Head of caudate nucleus (tissue), 42 donors: ENCODE measurements at places on chromosomes 6 and 20.

DNA sequence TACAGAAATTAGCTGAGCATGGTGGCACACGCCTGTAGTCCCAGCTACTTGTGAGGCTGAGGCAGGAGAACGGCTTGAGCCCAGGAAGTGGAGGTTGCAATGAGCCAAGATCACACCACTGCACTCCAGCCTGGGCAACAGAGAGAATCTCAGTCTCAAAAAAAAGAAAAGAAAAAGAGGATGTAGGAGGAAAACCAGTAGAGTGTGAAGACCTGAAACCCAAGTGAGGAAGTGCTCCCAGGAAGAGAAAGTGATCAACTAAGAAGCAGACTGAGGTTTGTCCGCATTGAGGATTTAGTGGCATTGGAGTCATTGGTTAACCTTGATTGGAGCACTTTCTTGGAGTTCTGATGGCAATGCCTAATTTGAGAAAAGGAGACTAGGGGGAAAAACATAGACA is 20.6 kb upstream of the TASP1 start:
- DNase-seq: no peak

- DNase-seq: no peak
Measured at GRCh38 chr6:82602776-82603175, 239.2 kb downstream of the TPBG start.

- no peak for DNase-seq
Measured at GRCh38 chr6:114260810-114261209, 82.0 kb downstream of the HS3ST5 start.

GRCh38 chr6:7106752-7107577 is 796 bp upstream of the RREB1 start:
- DNase-seq: no peak

DNA sequence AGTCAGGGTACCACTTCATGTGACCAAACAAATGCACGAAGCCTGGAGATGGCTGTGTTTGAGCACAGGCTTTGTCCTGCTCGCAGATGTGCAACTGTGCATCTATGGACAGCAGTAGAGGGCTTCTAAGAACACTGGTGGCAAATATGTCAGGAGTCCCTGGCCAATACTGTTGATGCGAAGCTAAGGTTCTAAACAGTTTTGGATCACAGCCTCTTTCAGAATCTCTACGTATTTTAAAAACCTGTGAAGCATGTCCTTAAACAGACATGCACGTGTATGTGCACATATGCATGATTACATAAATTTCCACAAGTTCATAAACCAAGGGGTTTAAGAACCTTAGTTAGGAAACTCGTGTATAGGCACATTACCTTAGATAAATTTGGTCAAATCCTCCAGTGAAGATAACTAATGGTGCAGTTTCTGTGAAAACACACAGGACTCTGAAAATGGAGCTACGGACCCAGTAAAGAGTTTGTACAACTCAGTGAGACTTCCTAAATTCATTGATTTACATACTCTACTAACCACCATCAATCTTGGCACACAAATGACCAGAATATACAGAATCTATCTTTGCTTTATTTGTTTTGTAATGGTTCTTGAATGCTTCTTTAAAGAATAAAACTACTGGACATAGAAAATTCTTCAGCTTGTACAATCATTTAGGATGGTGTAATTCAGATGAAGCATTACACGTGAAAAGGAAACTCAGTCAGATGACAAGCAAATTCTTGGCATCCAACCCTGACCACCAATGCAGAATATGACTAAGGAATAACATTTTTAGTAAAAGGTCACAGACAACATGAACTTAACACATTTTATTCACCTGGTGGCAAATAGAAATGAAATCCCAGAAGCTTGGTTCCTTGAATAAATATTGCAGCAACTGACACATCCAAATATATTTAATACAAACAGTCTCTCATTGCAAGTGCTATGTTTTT is 27.4 kb downstream of the KCNQ5 start:
- DNase-seq: no peak

DNA sequence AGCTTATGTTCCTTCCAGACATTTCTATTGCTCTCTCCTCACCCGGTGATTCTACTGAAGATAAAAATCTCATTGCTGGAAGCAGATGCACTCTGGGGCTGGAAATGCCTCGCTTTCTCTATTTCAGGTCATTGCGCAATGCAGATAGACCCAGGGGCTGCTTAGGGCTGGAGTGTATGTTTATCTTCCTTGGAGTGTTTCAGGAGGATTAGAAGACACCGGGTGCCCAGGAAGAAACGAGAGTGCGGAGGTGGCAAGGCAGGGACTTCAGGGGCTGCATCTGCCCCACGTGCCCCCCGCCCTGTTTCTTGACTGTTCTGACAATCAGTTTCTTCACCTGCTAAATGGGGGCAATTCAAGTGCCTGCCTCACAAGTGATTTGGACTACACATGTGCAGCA is 45.6 kb upstream of the IYD start:
- DNase-seq: no peak

DNA sequence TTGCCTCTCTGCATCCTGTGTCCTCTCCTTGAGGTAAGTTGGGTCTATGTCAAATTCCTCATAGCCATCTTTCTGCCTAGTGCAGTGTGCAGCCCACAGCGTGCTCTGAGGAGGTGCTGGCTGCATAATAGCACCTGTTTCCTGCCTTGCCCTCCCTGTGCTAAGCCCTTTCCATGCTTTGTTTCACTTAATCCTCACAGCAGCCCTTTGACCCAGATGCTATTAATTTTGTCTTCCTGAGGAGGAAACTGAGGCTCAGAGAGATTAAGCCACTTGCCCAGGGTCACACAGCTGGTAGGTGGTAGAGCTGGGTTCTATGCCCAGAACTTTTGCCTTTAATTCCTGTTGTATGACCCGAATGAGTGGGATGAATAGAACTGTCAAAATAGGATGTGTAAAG is 13.5 kb downstream of the FAM83D start:
- no peak for DNase-seq

DNA sequence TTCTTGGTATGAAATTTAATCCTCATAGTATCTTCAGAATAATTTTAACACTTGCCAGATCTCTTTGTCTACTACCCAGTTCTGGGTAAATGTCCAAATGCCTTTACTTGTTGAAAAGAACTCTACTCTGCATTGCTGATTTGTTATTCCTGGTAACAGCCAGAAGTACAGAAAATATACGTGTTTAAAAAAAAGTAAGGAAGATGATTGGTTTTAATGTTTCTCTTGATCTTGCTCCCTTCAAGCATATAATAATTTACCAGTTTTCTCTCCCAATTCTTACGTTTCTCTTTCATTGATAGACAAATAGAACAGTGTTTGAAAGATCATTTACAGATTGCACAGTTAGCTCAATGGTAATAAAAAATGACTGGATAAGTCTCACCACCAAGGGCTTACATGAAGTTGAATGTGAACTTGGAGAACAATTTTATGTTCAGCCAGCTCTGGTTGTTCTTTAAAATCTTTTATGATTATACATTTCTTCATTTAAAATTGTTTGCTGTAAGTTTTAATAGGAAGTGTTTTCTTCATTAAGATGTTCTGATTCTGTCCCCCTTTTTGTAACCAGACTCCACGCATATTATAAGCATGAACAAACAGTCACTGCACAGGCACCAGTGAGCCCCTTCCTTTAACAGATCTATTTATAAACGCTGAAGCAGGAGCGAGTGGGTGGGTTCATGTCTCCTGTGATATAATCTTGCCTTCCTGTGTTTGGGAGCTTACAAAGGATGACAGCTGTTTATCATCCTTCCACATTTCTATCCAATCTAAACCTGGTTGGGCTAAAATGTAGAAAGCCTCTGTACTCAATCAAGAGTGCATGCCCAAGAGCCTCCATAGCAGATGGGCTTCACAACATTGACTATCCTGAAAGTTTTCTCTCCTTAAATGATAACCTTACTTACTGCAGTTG is 299.5 kb downstream of the PRL start:
- no peak for DNase-seq

GRCh38 chr6:88262332-88262731 is 96.2 kb upstream of the CNR1 start:
- DNase-seq: no peak

- DNase-seq: no peak
Measured at GRCh38 chr20:56893226-56893917, 264.3 kb downstream of the TFAP2C start.

DNA sequence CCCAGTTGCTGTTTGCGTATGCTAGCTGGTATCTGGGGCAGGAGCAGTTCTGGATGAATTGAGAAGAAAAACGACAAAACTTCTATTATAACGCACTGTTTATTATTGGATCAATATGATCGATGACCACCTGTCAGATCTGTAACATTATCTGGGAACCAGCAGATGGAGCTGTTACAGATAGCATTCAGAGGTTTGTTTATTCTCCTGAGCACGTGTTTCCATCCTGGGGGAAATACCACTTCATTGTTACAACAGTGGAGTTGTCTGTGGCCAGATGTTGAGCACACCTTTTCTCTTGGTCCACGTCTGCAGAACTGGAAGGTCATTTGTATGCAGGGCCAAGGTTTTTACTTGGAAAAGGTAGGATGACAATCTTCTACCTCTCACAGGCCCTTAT is 16.0 kb upstream of the NKX2-2 start:
- DNase-seq: no peak

DNA sequence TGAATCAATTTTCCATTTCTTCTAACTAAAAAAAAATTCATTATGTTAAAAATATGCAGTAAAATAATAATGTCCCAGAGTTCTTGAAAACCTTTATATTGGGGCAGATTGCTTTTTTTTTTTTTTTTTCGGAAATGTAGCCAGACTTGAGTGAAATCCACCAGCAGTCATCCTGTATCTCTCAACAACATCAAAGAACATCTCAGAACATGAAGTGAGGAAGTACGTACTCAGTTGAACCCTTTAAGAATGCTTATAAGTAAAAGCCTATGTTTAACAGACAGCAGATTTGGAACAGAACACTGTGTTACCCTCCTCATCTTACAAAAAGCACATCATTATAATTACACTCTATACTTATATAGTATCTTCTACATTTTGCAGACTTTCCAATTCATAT is 51.0 kb upstream of the SUPT3H start:
- DNase-seq: no peak

- no peak for DNase-seq
Measured at GRCh38 chr6:25489399-25489798, 162.6 kb upstream of the SCGN start.

GRCh38 chr6:138206862-138207261 is 11.4 kb downstream of the PBOV1 start:
- no peak for DNase-seq

- no peak for DNase-seq
Measured at GRCh38 chr6:161186173-161186769, 87.6 kb downstream of the AGPAT4 start.

GRCh38 chr6:134165561-134166201 is 113.3 kb upstream of the SLC2A12 start:
- DNase-seq: no peak

- DNase-seq: no peak
Measured at GRCh38 chr6:125918681-125919566, 37.6 kb upstream of the HINT3 start.
